Fibroblast of mammary gland (primary cell): ENCODE measurements at places on chromosomes 13 and 19.

DNA sequence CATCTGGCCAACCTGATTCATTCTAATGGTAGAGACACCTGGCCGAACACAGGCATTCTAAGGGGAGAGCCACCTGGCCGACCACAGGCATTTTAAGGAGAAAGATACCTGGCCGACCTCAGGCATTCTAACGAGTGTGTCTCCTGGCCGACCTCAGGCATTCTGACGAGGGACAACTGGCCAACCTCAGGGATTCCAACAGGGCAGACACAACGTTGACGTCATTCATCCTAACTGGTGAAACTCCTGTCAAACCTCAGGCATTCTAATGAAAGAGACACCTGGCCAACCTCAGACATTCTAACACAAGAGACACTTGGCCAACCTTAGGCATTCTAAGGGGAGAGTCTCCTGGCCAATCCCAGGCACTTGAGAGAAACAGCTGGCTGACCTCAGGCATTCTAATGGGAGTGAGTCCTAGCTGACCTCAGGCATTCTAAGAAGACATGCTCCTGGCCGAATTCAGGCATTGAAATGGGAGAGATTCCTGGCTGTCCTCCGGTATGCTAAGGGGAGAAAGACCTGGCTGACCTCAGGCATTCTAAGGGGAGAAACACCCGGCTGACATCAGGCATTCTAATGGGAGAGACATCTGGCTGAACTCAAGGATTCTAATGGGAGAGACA lies 1352.5 kb downstream of the UQCRFS1 start:
- no peak for DNase-seq

GRCh38 chr13:65915195-65915594 lies 1314.9 kb downstream of the PCDH9 start:
- DNase-seq: no peak

DNA sequence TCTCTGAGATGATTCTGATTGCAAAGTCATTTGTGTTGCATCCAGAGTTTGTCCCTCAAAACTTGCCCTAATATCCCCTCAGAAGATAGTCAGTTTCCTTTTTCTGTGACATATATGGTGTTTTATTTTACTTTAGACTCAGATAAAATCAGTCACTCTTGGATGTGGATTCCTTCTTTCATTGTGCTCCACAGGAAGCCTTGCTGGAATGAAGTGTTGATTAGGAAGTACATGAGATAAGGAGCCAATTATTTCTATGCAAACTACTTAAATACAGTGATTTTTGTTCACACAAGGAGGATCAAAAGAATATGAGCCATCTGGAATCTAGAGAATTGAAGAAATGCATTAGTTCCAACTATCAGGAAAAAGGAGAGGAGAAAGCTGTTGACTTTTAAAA lies 107.6 kb upstream of the RXFP2 start:
- DNase-seq: no peak

GRCh38 chr19:30060531-30061222 lies 118.6 kb downstream of the URI1 start:
- no peak for DNase-seq

DNA sequence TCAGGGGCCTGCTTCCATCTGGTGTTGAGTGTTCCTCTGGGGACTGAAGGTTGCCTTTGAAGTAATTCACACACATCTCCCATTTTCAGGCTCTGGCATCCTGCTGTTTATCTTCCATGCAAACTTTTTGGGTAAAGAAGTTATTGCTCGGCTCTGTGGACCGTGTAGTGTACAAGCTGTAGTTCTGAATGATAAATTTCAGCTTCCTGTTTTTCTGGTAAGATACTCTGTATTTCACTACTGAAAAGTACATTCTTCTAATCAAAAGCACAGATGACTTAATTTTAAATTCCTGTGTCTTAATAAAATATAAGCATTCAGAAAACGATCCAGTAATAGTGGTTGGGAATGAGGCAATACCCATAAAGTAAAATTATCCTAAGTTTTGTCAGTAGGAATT lies 36.7 kb downstream of the MPHOSPH8 start:
- DNase-seq: no peak

DNA sequence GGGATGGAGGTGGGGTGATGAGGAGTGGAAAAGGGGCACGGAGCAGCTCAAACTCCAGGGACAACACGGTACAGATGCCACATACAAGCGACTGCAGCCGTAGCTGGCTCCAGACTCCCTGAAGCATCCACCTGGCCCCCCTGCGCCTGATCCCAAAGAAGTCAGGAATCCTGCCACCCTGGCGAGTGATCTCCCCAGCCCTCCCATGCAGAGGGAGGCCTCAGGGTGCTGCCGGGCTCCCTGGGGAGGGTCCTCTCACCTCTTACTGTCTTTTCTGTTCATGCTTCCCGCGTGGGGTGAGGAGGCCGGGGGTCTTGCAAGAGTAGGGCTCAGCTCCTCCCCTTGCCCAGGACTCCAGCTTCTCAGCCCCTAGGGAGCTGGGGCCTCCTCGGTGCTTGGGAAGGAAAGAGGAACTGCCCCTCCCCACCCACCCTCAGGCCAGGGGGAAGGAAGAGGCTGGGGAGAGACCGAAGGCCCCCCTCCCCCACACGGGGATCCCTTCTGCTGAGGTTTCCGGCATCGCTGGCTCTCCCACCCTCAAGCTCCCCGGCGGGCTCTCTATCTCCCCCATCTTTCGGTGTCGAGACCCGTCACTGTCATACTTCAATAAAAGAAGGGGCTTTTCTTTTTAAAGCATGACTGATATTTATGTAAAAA lies at the start of gene RASGRP4:
Gene RASGRP4, minus strand, starts transcription at position 410 of the 657 bp plus-strand sequence. Its CDS starts 128 bp downstream, at position 282.
- DNase-seq: no peak
